Left lobe of liver (tissue), 2 donors: ENCODE measurements at places on chromosomes 12 and 14. TPM values are rescaled to one million over a fixed set of nuclear protein-coding genes. Genes with fewer than 3 reads are reported as not detected.

Gene HHIPL1
- 0.96 TPM for total RNA-seq

GRCh38 chr12:39887856-39888255, 218.0 kb downstream of the SLC2A13 start:
- DNase-seq: no peak

- DNase-seq: no peak
These were observed 45.8 kb upstream of the MYL2 start for GRCh38 chr12:110966081-110966760.

- no peak for DNase-seq
These were observed 130.8 kb downstream of the LLPH start for GRCh38 chr12:65999564-66000280.

DNA sequence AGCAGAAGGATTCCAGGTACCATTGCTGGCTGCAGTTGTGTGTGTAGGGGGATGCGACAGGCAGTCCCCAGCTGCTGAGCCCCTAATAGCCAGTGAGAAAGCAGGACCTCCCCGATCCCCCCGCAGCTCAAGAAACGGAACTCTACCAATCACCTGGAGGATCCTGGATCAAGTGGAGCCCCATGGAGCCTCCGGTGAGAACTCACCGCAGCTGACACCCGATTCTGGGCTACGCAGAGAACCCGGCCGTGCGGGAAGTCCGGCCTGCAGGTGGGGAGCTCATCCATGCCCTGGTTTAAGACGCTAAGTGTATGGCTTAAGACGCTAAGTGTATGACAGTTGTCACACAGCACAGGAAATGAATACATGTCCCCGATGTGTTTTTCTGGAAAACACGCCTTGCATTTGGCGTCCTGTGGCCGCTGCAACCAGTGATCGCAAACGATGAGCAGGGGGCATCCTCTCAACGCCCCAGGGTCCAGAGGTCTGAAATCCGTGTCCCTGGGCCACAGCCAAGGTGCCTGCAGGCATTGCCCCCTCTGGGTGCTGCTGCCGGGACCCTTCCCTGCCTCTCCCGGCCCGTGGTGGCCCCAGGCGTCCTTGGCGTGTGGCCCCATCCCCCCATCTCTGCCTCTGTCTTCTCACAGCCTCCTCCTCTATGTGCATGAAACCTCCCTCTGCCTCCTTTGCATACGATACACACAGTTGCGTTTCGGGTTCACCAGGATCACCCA, 75.1 kb downstream of the KIF26A start:
- DNase-seq: no peak
